ENCODE measurements at places on chromosomes 3 and 15. TPM values are rescaled to one million over a fixed set of nuclear protein-coding genes. Genes with fewer than 3 reads are reported as not detected.

PHLDB2 gene
- 99.0 TPM for total RNA-seq

DNA sequence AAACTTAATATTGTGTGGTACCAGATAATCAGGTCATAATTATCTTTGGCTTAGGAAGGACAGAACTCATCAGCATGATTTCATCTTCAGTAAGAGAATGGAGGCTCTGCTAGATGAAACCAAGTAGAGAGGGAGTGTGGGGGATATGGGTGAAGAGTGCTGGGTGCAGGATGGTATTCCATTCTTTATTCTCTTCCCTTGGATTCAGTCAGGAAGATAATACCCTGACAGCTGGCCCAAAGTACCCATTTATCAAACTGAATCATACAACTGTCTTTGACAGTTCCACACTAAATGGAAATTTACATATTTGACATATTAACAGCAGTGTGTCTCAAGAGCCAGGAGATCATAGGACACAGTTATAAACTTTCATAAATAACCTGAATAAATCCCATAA, 44.7 kb downstream of the GOLIM4 start:
- DNase-seq = no peak

- no peak for DNase-seq
These were observed 2.4 kb downstream of the PSMA4 start for GRCh38 chr15:78542647-78543046.

DNA sequence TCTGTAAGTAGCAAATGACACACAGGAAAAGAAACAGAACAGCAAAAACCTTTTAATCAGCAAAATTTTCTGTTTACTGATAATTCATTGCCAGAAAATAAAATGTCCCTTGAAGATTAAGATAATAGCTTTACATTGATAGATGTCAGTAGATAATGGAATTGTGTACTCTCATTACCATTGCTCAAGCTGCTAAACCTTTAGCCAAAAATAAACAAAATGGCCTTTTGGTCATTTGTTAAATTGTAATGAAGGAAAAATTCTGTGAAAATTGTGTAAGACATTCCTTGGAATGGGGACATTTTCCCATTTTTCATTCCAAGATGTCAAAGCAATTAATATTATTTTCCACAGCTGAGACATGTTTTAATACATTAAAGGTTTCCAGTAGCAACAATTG, 189.8 kb downstream of the PLOD2 start:
- DNase-seq = no peak

DNA sequence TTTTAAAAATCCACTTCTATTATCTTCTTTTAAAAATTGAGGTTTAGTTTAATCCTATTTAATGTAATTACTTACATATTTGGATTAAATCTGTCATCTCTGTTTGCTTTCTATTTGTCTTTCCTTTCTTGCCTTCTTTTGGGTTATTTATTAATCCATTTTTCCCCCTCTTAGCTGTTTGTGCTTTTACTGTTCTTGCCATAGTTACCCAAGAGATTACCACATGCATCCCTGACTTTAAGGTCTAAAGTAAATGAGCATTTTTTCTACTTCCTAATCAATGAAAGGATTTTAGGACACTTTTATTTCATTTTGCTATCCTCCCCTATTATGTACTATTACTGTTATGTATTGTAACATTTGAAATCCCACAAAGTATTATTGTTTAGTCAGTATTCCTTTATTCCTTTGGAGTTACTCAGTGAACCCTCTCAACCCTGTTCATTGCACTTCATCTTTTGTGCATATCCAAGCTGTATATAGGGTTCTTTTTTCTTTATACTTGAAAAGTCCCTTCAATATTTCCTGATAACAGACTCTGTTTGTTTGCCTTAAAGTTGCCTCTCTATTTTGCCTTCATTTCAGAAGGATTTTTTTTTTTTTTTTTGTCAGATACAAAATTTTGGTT, 62.7 kb downstream of the MEF2A start:
- DNase-seq = no peak

DNA sequence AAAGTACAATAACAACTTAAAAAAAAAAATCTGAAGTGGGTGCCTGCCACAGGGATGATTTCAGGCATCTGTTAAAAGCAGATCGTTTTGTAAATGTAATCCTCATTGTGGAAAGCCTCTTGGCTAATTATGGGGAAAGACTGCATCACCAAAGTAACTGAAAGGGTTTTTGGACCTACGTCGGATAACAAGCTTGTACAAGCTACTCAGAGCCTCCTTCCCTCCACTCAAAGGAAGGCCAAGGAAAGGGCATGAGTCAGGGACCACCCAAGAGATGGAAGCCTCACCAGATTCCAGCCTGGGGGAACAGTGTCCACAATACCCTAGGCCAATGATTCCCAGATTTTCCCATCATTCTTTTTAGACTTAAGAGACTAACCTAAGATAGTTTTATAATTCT, 84.3 kb downstream of the ATP1B3 start:
- DNase-seq = no peak

DNA sequence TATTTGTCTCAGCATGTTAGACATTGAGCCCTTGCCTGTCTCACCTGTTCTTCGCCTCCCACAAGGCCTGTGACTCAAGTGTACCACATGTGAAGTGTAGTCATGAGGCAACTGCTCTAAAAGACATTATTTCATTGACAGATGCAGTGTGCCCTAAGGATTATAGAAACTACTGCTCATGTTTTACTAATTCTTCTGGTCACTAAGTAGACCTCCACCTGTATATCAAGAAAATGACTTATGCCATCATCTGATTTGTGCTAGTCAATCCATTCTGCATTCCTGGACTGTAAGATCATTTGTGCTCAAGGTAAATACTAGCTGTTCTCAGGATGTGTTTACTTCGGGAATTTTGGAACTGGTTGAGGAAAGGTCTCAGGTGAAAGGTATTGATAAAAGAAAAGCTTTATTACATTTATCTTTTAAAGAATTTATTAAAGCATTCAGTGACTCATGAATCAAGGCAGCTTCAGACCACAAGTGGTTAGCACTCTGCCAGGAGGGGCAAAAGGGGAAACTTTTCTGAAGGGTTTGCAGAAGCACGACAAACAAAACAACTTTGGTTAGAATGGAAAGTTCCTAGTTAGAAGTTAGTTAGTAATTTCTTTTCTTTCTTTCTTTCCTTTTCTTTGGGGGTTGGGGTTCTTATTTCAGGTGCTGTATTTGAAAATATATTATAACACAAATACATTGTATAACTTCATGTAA, 465.3 kb upstream of the CBLB start:
- no peak for DNase-seq

TRPM1 gene
- total RNA-seq = not detected

UCN2 gene
- total RNA-seq = 3.0 TPM

DNA sequence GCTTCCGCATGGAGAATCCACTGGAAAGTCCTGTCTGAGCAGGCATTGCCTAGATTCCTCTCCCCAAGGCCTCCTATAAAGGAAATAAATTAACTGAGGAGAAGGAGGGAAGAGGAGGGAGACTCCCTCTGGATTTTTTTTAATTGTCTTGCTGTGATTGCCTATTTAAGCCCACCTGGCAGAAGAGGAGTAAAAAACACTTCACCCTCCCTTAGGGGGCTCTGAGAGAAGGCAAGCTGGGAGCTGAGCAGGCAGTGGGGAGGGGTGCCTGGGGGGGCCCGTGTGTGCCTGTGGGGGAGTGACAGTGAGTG, 109.9 kb downstream of the OXNAD1 start:
- DNase-seq = no peak

All from thoracic aorta (tissue), 2 donors.